ENCODE measurements at places on chromosomes 7 and 10. TPM values are rescaled to one million over a fixed set of nuclear protein-coding genes. Genes with fewer than 3 reads are reported as not detected.

- DNase-seq, result no peak
Measured at GRCh38 chr7:156220078-156220605, 407.9 kb upstream of the SHH start.

The OIT3 gene
- not detected for total RNA-seq

GRCh38 chr10:85531706-85532105 lies 834.9 kb downstream of the GRID1 start:
- no peak for DNase-seq

- DNase-seq, result no peak
Measured at GRCh38 chr7:32511791-32512190, 16.5 kb downstream of the AVL9 start.

Data from omental fat pad (tissue), 4 donors.